ENCODE measurements at places on chromosomes 13 and 19.

DNA sequence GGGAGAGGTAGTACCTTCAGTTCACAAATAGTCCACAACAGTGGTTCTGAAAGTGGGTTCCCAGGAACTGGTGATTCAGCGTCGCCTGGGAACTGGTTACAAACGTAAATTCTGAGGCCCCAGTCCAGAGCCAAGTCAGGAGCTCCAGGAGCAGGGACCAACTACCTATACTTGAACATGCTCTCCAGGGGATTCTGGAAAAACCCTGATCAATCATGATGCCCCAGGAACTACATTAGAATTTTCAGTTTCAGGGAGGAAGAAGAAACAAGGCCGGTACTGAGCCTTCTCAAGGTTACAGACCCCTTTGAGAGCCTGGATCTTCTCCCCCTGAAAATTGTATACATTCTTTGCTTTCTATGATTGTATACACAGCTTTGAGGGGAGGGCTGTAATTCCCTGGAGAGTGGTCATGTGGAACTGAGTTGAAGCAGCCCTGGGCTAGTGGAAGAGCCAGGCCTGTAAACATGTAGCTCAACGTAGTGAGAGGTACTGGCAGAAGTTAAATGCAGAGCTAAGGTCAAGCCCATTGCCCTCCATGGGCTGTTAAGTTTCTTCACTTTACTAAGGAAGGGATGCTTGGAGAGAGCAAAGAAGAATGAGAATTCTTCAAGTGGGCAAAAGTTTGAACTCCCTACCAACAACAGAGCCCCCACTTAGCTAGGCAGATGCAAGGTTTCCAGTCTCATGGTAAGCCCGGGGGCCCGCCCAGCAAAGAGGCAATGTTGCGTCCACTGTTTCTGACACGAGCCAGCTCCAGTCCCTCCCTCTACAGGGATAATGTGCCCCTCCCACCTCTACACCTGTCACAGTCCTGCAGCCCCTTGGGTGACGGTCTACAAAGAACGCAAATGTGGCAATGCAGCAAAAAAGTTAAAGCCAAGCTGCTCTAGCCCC is 17.0 kb downstream of the DOCK9 start:
- DNase-seq, result no peak

DNA sequence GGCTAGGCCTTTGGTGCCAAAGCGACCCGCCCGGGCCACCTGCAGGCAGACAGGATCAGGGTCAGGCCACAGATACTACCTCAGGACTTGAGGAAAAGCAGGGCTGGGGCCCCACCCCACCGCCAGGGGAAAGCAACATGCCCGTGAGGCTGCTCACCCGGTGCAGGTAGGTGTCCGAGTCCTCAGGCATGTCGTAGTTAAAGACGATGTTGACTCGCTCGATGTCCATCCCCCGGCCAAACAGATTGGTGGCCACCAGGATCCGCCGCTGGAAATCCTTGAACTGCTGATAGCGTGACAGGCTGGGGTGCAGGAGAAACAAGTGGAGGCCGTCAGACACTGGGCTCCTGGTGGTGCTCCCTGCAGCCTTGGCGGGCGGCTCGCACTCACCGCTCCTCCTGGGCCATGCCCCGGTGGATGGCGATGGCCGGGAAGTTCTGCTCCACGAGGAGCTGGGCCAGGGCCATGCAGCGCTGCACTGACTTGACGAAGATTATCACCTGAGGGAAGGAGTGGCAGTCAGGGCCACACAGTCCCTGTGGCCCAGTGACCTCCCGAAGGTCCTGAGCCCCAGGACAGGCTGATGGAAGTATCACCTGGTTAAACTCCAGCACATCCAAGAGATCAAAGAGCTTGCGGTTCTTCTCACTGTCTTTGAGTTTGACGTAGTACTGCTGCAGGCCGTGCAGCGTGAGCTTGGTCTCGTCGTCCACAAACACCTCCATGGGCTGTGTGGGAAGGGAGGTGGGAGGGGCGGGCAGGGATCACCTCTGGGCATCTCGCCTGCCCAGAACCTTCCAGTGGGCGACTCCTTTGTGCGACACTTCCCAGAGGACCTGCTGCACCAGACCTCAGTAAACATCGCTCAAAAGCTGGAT is 9.8 kb downstream of the DDX39A start:
- no peak for DNase-seq

- no peak for DNase-seq
Measured at GRCh38 chr13:73390100-73390499, 331.3 kb downstream of the KLF5 start.

DNA sequence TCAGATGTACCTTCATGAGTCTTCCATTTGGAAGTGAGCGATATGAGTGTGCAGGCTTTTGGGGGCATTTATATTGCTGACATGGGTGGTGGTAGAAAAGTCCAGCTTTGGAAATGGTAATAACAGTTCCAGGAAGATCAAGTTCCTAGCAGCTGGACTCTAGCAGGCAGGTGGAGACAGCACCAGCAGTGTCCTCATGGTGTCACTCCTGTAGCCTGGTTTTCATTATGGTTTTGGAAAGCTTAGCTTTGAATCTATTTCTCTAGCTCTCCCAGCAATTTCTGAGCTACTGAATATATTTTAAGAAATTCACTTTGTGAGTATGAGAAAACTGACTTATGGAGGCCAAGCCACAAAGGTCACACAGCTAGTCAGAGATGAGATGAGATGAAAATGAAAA is 523.2 kb upstream of the HTR2A start:
- DNase-seq, result no peak

- no peak for DNase-seq
Measured at GRCh38 chr19:54002495-54003315, 11.3 kb downstream of the CACNG6 start.

DNA sequence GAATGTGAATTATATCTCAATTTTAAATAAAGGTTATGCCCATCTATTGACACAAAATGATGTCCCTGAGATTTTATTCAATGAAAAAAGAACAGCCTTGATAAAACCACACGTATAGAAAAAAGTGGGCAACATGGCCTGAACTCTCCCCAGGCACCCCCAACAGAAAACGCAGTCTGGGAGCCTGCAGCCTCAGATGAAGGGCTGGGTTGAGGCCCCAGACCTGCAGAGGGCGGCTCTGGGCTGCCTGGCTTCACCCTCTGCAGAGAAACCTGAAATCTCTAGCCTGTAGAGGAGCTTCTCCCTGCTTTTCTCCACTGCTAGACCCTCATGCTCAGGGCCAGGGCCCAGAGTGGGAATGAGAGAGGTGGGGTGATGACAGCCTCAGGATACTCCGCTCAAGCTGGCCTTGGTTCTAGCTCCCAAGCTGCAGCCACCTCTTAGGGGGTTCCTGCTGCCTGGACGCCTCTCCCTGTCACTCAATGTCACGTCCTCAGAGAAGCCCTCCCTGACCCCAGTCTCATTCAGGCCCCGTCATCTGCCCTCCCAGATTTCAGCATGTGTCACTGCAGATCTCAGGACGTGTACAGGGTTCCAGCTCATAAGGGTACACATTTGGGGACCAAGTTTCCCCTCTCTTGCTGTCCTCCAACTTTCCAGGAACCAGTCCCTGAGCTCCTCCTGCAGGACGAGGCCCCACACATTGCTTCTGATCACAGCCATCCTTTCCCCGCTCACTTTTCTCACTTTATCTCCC is 1.8 kb downstream of the MBD3 start:
- DNase-seq, result no peak

DNA sequence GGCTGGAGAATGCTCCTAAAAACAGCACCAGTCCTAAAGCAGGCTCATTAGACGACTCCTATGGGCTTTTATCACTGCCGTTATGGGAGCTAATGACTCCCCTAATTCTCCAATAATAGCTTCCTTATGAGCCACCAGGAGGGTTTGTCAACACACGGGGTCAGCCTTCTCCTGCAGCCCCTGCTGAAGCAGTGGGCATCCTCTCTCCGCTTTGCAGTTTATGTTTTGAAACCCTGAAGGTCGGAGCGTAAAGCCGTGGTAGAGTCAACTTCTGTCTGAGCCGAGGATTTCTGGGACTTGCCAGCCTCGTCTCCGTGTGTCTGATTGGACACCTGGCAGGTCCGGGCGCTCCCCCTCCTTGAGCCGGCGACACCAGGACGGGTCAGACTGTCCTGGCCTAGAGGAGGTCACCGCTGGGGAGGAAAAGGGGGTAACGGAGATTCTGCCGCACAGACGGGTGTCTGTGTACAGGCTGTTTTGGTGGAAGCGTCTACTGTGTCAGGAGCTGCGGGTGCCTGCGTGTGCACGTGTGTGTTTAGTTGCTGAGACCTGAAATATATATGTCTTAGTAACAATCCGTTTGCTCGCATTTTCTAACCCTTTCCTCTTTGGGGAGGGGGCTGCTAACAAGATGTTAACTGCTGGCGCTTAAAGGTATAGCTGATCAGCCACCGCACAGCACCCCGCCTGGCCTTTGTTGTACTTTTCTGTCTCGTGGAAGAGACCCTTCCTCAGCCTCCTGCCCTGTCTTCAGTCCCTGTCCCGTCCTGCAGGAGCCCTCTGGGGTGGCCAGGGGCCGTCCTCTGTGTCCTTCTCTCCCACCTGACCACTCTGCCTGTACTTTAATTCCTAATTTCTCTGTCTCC is 1.9 kb downstream of the KDM4B start:
- DNase-seq, result no peak

DNA sequence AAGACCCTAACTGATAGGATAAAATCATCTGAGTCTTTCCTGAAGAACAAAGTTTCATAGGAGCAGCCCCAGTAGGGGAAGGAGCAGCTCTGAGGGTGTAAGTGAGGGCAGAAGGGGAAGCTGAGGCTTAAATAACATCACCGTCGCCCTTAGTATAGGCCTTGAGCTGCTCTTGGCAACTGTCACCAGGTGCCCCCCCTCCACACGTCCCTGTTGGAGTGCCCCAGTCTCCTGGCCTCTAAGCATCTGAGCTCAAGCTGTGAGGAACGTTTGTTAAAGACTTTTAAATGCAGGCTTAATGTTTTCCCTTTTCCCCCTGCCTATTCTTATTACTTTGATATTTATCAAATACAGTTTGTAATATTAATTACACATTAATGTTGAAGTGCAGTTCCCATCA is 170.6 kb downstream of the ZIC5 start:
- no peak for DNase-seq

DNA sequence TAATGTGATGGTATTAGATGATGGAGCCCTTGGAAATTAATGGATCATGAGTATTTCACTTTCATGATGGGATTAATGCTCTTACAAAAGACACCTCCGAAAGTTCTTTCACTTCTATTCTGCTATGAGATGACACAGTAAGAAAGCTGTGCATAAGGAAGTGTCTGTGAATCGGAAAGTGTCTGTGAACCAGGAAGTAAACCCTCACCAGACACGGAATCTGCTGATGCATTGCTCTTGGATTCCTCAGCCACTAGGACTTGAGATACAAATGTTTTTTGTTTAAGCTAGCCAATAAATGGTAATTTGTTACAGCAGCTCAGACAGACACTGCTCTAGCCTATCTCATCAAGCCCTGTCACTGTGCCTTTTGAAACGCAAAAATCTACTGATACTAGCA is 440.4 kb upstream of the PRR20A start:
- DNase-seq, result no peak

DNA sequence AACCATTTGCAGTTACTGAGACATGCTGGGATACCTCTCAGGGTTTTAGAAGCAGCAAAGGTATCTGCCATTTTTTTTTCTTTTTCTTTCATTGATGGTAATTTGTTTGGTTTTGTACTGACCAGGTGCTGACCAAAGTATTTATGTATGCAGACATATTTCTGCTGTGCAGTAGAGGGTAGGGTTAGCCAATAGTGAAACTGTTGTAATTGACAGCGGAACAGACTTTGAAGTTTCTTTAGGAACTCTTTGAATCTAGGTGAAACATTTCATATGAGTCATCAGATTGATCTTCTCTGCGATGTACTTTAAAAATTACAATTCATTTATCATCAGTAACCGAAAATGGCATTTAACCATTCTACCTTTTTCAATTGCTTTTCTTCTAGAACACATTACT is 63.0 kb downstream of the ITGBL1 start:
- DNase-seq, result no peak

DNA sequence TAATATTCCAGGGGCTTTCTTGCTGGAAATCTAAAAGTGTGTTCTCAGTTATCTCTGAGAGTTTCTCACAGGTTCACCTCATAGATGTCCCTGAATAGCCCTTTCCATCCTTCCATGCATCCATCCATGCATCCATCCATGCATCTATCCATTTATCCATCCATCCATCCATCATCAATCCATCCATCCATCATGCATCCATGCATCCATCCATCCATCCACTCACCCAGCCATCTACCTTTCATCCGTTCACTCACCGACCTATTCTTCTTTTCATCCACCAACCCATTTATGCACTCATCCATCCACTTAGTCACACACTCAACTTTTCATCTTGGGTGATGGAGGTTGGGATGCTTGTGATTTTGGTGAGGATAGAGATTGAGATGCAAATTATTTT is 7.4 kb upstream of the ADGRE3 start:
- no peak for DNase-seq

DNA sequence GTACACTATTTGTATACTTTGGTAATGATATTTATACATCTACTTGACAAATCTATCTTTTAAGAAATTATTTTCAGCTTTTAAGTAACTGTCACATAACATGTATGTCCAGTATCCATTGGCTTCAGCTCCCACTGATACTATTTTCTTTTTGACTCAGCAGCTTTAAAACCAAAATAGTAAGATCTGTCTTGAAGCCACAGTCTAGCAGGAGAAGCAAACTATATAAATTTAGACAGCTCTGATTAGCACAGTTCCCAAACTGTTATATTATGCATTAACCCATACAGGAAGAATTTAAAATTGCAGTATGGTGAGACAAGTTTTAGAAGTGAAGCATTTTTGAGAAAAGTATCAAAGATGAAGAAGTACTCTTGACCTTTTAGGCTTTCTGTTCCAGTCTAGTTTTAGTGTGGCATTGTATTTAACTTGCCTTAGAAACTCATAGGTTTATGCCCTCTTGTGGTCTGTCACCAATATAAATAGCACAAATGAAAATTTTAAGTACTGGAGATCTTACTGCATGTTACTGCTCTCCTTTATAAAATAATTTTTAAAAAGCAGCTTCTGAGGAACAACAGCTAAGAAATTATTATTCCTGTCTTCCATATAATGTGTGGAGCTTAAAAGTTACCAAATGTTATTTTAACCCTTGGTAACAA is 24.7 kb downstream of the URI1 start:
- DNase-seq, result no peak
